Stimulated activated CD4-positive, alpha-beta T cell treated with anti-CD3 and anti-CD28 coated beads, Interleukin-12 subunit alpha, Interleukin-12 subunit beta, amount 100 ng/mL, for 24 hours (primary cell): ENCODE measurements at places on chromosomes 6 and 20.

DNA sequence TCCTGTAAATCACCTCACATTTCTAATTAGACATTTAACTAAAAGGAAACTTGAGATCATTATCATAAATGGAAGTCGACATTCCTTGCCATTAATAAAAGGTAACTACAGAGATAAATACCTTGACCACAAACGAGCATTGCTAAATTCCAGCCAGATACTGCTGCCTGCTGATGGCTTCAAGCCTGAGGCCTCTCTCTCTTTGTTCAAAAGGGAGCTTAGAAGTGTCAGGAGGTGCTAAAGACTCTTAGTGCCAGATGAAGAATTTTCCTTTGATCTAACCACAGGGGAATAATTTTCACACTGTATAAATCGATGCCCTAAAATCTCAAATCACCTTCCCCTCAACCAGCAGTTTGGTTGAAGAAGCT lies 248.2 kb upstream of the PMEPA1 start:
- no peak for DNase-seq

- DNase-seq = no peak
These were observed 180.4 kb upstream of the DTNBP1 start for GRCh38 chr6:15843226-15843625.

DNA sequence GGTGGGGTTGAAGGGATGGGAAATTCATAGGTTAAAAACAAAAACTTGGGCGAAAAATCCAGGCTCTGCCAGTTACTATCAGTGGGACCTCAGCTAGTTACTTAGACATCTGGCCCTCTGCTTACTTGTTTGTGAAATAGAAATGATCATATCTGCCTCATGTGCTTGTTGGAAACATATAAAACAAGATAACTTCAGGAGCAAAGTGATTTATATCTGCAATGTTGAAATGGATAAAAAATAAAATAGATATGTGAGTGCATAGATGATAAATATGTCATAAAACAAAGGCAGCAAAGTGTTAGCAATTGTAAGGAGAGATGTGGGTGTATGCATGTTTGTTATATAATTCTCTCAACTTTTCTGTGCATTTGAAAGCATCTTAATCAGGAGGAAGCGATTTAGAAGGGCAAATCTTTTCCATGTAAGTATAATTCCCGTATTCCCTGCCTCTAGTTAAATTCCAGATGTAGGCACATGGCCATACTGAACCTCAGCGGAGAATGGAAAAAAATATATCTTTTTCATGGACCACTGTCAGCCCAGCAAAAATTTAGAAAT lies 579.0 kb upstream of the FLRT3 start:
- no peak for DNase-seq

- DNase-seq = no peak
These were observed 211.4 kb upstream of the SMLR1 start for GRCh38 chr6:130615816-130616215.

DNA sequence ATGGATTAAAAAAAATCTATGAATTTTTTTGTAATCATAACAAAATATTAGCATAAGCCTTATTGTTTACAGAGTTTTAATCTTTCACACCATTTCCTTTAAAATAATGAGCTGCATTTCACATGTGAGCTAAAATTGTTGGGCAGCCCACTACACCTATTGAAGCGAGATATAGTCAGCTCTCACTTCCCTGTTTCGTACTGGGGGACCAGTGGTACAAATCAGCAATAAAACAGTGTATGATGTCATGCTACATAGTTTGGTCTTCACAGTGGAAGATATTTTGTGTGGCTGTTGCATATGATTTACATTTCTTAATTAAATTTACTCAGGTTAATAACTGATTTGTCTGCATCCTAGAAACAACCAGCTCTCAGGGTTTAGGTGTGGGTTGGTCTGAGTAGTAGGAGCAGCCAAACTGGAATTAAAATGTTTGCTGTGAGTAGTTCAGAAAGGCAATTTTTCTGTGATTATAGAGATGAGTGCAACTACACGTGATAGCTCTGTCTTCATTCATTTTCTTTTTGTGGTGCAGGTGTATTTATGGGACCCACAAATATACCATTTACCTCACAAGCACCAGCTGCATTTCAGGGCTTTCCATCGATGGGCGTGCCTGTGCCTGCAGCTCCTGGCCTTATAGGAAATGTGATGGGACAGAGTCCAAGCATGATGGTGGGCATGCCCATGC lies 99.3 kb downstream of the B3GAT2 start:
- DNase-seq = no peak

GRCh38 chr6:100171533-100172321 lies 177.7 kb upstream of the MCHR2 start:
- no peak for DNase-seq

- no peak for DNase-seq
These were observed 503.2 kb upstream of the ID4 start for GRCh38 chr6:19333936-19334335.

- DNase-seq = no peak
These were observed 11.9 kb upstream of the FBXL4 start for GRCh38 chr6:98959631-98960030.

DNA sequence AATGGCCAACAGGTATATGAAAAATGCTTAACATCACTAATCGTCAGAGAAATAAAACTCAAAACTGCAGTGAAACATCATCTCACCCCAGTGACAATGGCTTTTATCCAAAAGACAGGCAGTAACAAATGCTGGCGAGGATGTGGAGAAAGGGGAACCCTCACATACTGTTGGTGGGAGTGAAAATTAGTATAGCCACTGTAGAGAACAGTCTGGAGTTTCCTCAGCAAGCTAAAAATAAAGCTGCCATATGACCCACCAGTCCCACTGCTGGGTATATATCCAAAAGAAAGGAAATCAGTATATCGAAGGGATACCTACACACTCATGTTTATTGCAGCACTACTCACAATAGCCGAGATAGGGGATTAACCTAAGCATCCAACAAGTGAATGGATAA lies 23.4 kb upstream of the INSM1 start:
- no peak for DNase-seq

DNA sequence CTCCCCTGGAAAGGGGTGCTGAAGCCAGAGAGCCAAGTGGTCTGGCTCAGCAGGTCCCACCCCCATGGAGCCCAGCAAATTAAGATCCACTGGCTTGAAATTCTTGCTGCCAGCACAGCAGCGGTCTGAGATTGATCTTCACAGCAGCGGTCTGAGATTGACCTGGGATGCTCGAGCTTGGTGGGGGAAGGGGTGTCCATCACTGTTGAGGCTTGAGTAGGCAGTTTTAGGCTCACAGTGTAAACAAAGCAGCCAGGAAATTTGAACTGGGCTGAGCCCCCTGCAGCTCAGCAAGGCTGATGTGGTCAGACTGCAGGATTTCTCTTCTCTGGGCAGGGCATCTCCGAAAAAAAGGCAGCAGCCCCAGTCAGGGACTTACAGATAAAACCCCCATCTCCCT lies 41.3 kb upstream of the B3GAT2 start:
- no peak for DNase-seq

DNA sequence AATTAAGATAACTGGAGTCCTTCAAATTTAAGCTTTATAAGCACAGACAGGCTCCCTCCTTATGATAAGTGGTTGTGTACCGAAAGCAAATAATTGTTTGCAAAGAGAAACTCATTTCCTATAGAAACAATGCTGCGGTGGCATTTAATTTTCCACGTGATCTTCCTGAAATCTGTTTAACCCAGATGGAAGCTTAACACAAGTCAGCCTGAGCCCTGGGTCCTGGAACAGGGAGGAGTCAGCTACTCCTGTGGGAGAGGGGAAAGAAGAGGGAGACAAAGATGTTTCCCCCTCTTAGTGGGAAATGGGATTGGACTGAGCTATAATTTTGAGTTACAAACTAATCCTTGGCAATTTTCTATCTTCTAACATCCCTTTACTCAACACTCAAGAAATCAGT lies 136.5 kb downstream of the ELOVL4 start:
- DNase-seq = no peak

DNA sequence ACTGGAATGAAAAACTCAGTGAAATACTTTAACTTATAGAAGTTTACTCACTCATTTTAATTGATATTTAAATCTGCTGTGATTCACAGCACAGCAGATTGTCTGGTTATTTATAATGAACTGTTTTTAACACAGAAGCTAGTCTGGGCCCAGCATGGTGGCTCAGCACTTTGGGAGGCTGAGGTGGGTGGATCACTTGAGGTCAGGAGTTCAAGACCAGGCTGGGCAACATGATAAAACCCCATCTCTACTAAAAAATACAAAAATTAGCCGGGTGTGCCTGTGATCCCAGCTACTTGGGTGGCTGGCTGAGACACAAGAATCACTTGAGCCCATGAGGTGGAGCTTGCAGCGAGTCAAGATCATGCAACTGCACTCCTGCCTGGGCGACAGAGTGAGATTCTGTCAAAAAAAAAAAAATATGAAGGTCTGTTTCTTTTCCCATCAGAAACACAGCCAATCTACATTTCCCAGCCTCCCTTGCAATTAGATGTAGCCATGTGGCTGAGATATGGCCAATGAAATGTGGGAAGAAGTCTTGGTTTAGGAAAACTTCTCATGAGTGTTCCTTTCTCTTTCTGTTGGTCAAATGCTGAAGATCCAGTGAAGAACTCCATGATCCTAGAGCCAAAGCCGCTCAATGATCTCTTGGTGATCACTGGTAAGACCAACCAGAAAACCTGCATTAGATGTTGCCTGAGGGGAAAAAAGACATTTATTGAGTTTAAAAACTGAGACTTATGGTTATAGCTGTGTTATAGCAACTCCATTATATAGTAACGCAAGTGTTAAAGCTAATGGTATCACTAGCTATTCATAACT lies 31.3 kb upstream of the BTN3A2 start:
- no peak for DNase-seq

DNA sequence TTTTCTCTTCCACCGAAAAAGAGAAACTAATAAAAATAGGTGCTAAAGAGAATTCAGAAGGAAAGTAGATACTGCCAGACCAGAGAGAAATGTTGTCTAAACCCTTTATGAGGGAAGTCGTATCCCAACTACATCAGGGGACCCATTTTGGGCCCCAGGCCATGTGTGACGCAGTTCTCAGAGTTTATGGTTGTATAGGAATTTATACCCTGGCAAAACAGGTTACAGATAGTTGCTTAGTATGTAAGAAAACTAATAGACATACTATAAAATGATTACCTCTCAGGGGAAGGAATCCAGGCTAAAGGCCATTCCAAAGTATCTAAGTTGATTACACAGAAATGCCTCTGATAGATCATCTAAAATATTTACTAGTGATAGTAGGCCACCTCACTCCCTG lies 28.6 kb upstream of the SLC52A3 start:
- DNase-seq = no peak

- no peak for DNase-seq
These were observed 190.0 kb downstream of the C6orf118 start for GRCh38 chr6:165119231-165120020.

- no peak for DNase-seq
These were observed 44.6 kb upstream of the SEC63 start for GRCh38 chr6:108002365-108003221.

- DNase-seq = no peak
These were observed 239.2 kb downstream of the TPBG start for GRCh38 chr6:82602776-82603175.

- no peak for DNase-seq
These were observed 538.6 kb upstream of the MARCKS start for GRCh38 chr6:113318575-113318917.

DNA sequence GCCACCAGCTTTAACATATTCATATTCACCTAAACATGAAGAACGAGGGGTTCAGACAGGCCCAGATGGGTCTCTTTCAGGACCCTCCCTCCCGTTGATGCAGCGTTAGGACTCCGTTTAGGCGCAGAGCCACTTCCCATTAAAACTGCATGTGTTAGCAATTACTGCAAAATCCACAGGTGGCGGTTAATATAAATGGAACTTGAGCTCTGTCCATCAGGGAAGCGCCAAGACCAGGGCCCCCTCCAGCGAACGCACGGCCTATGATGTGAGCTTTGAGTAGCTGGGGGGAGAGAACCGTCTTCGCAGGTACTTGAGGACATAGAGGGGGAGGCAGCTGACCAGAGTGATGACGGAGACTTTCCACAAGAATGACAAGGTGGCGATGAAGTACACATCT lies 58.4 kb upstream of the NFATC2 start:
- no peak for DNase-seq

- DNase-seq = no peak
These were observed 306.7 kb downstream of the CDH4 start for GRCh38 chr20:61558726-61559125.

GRCh38 chr6:26205161-26205624 lies 118.0 kb downstream of the HFE start:
- DNase-seq = peak; percentile 71

- no peak for DNase-seq
These were observed 21.3 kb downstream of the PRR18 start for GRCh38 chr6:166286839-166287271.

GRCh38 chr6:21046276-21046675 lies 512.0 kb downstream of the CDKAL1 start:
- DNase-seq = no peak

DNA sequence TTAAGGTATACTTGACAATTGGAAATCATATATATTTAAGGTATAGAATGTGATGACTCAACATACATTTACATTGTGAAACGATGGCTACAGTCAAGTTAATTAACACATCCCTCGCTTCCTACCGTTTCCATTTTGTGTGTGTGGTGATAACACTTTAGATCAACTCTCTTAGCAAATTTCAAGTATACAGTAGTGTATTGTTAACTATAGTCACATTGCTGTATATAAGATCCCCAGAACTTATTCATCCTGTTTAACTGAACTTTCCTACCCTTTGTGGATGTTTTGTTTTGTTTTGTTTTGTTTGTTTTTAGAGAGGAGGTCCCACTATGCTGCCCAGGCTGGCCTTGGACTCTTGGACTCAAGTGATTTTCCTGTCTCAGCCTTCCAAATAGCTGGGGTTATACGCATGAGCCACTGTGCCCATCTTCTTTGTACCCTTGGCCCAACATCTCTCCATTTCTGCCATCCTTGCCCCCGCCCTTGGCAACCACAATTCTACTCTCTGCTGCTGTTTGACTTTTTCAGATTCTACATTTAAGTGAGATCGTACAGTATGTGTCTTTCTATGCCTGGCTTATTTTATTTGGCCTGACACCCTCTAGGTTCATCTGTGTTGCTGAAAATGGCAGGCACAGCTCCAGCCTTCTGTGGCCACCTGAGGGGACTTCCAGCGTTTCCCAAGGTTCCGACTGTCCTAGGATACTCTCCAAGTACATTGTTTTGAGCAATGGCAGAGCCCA lies 90.5 kb upstream of the SNX9 start:
- no peak for DNase-seq

- DNase-seq = peak; percentile 95
These were observed 8.2 kb upstream of the CEP250 start for GRCh38 chr20:35447082-35447789.

DNA sequence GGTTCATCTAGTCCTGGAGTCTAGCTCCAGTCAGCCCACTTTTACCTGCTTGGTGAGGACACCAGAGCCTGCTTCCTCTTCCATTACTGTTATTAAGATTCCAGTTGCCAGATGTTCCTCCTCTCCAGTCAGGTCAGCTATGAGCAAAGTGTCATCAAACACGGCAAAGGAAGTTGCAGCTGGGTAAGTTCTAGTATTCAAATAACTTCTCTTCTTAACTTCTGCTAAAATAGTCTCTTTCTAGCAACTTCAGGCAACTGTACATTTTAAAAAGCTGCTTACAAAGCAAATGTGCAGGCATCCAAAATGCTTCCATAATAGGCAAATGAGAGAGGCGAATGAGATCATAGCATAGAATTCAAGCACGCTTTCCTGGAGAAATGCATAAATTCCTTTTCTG lies 18.4 kb upstream of the MRPS18A start:
- DNase-seq = no peak

- DNase-seq = no peak
These were observed 467.5 kb downstream of the CDKAL1 start for GRCh38 chr6:21001736-21002135.
